Fibroblast of lung (primary cell): ENCODE measurements at places on chromosomes 6 and 20. TPM values are rescaled to one million over a fixed set of nuclear protein-coding genes. Genes with fewer than 3 reads are reported as not detected.

VGLL2 gene
- total RNA-seq = not detected in 2 replicates

TRDN gene
- not detected in 2 replicates for total RNA-seq

MUC21 gene
- not detected in 2 replicates for total RNA-seq

SERPINB6 gene
- 71.7 and 83.9 TPM in 2 replicates for total RNA-seq

BMP2 gene
- 10.6 and 15.9 TPM in 2 replicates for total RNA-seq

C6orf58 gene
- total RNA-seq = not detected in 2 replicates

FUT9 gene
- not detected in 2 replicates for total RNA-seq

NUS1 gene
- 11.6 and 15.4 TPM in 2 replicates for total RNA-seq

ERVFRD-1 gene
- total RNA-seq = not detected in 2 replicates

IL20RA gene
- total RNA-seq = 0.33 and 0.77 TPM in 2 replicates

PSORS1C1 gene
- total RNA-seq = 0.66 and 1.8 TPM in 2 replicates

FAM162B gene
- 13.1 and 16.2 TPM in 2 replicates for total RNA-seq

ELOVL4 gene
- 4.6 and 6.4 TPM in 2 replicates for total RNA-seq

MBOAT1 gene
- 4.9 and 6.6 TPM in 2 replicates for total RNA-seq

LTB gene
- not detected in 2 replicates for total RNA-seq

PNPLA1 gene
- not detected in 2 replicates for total RNA-seq

PSORS1C2 gene
- total RNA-seq = not detected in 2 replicates

ZSCAN23 gene
- 4.9 and 5.1 TPM in 2 replicates for total RNA-seq

TRIM31 gene
- not detected in 2 replicates for total RNA-seq

HDGFL1 gene
- not detected in 2 replicates for total RNA-seq

TCF21 gene
- 8.2 and 11.1 TPM in 2 replicates for total RNA-seq

SPINT3 gene
- not detected in 2 replicates for total RNA-seq

DUSP15 gene
- not detected in 2 replicates for total RNA-seq

SPDEF gene
- total RNA-seq = under 0.01 TPM in 2 replicates

NR2E1 gene
- not detected in 2 replicates for total RNA-seq

KCNB1 gene
- under 0.01 TPM in 2 replicates for total RNA-seq

GABRR1 gene
- total RNA-seq = not detected in 2 replicates

BTNL2 gene
- total RNA-seq = not detected in 2 replicates

EPB41L1 gene
- total RNA-seq = 10.3 and 17.0 TPM in 2 replicates

ROS1 gene
- total RNA-seq = under 0.01 TPM in 2 replicates

FAM229B gene
- total RNA-seq = 10.0 and 20.3 TPM in 2 replicates

C6orf15 gene
- total RNA-seq = not detected in 2 replicates

WDR27 gene
- total RNA-seq = 13.1 and 23.3 TPM in 2 replicates

SLC17A3 gene
- not detected in 2 replicates for total RNA-seq

GATA5 gene
- 0.26 and 0.83 TPM in 2 replicates for total RNA-seq

CST4 gene
- total RNA-seq = 0.17 TPM in 1 of 2 replicates, not detected in the other

KHDC1L gene
- not detected in 2 replicates for total RNA-seq

CUL9 gene
- total RNA-seq = 27.0 and 32.2 TPM in 2 replicates

NEURL2 gene
- total RNA-seq = 7.1 and 8.0 TPM in 2 replicates

TCP11 gene
- 0.17 and 0.51 TPM in 2 replicates for total RNA-seq

LY86 gene
- not detected in 2 replicates for total RNA-seq

CTAGE9 gene
- total RNA-seq = not detected in 2 replicates

HSF2 gene
- total RNA-seq = 24.9 and 31.5 TPM in 2 replicates
